ENCODE measurements at places on chromosomes 3 and 15.

DNA sequence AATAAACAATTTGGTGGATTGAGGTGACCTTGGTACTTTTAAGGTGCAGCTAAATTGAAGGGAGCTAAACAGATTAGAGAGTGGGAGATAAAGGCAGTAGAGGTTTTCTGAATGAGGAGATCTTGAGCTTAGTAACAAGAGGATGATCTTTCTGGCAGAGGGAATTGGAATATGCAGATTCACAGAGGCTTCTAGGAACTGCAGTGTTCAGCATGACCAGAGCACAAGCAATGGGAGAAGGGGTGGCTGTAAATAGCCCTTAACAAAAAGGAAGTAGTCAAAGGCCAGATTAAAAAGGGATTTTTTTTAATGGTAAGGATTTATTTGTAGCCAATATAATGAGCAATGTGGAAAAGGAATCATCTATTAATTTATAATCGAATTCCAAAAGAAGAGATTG is 5.7 kb upstream of the BNIP2 start:
- no peak for DNase-seq

DNA sequence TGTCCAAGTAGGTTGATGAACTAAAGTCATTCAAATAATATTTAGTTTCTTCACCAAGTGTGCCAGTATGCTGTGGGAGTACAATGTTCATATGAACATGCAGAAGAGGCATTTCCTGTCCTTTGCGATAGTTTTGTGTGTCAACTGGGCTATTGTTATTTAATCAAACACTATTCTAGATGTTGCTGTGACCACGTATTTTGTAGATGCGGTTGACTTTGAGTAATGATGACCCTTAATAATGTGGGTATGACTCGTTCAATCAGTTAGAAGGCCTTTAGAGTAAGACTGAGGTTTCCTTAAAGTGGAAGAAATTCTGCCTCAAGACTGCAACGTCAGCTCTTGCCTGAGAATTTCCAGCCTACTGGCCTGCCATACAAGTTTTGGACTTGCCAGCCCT is 470.7 kb upstream of the CBLB start:
- no peak for DNase-seq

DNA sequence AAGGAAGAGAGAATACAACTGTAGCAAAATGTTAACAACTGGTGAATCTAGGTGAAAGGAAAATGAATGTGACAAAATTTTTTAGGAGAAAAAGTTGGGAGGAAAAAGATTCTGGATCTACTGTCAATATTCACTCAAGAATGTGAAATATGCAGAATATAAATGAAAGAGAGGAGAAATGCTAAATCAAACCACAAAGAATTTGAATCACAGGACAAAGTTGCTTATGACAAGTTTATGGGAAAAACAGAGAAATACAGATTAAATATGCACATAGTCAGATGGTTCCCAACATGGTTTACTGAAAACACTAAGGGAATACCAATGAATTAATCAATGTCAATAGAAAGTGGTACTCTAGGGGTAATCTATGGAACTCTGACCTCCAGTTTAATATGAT is 27.6 kb downstream of the C3orf33 start:
- DNase-seq: no peak

DNA sequence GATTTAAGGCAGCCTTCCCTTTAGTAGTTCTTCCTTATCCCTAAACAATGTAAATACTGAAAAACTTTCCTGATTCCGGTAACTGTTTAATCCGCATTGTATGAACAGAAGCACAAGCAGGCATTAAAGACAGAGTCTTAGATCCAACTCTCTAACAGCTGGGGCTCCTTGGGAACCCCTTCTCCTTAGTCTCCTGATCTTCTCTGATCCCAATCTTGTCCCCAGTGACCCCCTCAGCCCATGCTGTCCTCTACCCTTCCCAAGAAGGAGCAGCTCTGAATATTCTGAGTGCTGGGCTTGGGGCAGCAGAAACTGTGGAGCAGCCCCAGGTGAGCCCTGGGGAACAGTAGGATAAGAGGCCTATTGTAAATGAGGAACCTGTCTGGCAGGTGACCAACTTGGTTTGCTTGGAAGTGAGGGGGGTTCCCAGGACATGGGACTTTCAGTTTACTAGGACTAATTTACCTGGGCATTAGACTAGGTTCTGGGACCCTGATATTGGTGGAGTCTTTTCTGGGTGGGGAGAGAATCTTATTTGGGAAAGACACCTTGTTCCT is 13.0 kb upstream of the SLC30A4 start:
- no peak for DNase-seq

- no peak for DNase-seq
These were observed 44.7 kb downstream of the IFT57 start for GRCh38 chr3:108177536-108177935.
